ENCODE measurements at places on chromosomes 11 and 22. TPM values are rescaled to one million over a fixed set of nuclear protein-coding genes. Genes with fewer than 3 reads are reported as not detected.

Gene MMP13
- not detected for total RNA-seq

Gene CARD18
- not detected for total RNA-seq

Gene SMIM35
- not detected for total RNA-seq

Gene ANO9
- total RNA-seq: 2.2 TPM

Gene MPPED1
- 0.15 TPM for total RNA-seq

Gene APOL2
- 18.0 TPM for total RNA-seq

Gene NAALADL1
- 1.4 TPM for total RNA-seq

Gene CDHR5
- total RNA-seq: not detected

DNA sequence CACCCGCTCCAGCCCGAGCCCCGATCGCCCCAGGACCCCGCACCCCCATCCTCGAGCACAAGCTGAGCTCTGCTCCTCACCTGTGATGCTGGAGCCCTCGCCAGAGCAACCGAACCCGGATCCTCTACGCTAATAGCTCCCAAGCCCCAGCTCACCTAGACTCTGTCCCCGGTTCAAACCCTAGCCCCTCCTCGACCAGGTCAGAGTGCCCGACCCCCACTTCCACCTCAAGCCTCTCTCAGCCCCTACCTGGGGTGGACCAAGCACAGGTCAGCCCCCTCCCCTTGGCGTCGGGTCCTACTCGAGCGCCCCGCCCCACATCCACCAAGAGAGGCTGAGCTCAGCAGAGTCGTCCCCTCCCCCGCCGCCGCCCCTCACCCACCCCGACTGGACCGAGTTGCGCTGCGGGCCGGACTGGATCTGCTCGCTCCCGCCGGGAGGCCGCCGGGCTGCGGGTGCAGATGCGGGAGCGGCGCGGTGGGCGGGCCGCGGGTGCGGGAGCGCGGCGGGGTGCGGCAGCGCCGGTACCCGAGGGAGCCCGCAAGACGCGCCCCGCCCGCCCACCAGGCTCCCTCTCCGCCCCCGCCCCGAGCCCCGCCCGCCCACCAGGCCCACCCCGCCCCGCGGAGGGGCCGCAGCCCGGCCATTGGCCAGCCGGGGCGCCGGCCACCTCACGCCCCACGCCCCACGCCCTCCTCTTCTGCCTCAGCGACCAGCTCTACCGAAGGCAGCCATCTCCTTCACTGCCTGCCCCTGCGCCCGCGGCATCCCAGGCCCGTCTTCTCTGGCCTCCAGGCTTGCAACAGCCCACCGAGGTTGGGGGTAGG, 577 bp upstream of the DKK3 start:
- peak; percentile 98 for DNase-seq

DNA sequence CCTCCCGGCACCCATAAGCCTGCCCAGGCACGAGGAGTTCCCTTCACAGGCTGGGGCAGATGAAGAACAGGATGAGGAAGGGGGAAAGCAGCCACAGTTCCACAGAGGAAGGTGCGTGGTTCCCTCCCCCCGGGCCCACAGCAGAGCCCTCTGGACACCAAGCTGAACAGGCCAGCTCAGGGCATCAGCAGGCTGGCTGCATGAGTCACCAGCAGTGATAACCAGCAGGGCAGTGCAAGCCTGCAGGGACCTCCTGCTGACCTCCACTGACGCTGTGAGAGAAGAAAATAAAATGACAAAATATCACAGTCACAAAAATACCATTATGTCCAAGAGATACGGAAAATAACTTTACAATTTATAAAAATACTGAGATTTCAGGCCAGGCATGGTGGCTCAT, 11.5 kb downstream of the RTL6 start:
- DNase-seq: no peak

GRCh38 chr11:19868281-19868821, 155.7 kb downstream of the NAV2 start:
- no peak for DNase-seq

DNA sequence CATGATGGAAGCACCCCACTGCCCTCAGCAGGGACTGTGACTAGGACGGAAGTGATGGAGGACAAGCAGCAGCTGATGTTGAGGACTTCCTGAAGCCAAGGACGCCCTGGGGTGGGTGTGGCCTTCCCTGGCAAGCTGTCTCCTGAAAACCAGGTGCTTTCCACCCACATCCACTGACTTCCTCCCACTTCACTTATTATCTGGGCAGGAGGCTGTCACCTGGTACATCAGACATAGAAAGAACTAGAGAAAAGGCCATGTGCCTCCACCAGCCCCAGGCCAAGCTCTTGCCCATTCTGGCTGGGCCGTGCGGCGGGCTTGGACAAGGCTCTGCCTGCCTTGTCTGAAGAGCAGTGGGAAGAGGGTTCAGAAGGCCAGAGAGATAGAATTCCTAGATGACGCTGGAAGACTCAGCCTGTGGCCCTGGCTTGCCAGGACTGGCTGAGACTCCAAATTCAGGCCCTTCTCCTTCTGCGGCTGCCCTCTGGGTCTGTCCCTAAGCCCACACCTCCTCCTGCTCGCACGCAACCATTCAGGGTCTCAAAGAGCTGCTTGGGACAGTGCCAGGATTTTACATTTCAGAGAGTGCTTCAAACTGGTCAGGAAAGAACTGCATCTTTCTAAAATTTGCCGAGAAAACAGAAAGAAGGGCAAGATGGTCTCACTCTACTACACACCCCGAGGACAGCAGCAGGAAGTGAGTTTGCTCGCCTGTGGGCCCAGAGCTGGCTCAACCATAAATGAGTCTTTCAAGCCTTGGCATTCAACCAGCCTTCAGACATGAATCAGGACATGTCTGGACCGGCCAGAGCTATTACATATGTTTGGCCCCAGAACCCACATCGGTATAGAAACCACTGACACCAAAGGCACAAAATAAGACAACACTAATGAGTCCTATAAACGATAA, 13.3 kb downstream of the ARHGAP1 start:
- DNase-seq: no peak

GRCh38 chr11:83437939-83438338, 151.8 kb upstream of the CCDC90B start:
- no peak for DNase-seq

DNA sequence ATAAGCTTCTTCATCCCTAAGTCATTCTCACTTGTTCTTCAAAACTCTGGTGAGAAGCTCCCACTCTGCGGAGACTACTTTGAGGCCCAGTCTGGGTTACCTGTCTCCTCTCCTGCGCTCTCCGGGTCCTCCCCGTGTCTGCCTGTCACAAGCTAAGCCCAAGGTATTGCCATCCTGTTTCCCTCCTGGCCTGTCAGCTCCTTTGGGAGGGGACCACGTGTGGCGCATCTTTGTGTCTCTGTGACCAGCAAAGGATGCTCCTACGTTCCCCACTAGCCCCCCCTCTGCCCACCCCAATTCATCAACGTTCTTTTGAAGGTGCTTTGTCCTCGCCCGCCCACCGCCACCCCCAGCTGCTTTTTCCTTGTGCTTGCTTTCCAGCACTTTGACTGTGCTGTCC, 31.8 kb upstream of the FBLN1 start:
- DNase-seq: no peak

- DNase-seq: peak; percentile 54
Measured at GRCh38 chr11:19905280-19905853, 192.7 kb downstream of the NAV2 start.

DNA sequence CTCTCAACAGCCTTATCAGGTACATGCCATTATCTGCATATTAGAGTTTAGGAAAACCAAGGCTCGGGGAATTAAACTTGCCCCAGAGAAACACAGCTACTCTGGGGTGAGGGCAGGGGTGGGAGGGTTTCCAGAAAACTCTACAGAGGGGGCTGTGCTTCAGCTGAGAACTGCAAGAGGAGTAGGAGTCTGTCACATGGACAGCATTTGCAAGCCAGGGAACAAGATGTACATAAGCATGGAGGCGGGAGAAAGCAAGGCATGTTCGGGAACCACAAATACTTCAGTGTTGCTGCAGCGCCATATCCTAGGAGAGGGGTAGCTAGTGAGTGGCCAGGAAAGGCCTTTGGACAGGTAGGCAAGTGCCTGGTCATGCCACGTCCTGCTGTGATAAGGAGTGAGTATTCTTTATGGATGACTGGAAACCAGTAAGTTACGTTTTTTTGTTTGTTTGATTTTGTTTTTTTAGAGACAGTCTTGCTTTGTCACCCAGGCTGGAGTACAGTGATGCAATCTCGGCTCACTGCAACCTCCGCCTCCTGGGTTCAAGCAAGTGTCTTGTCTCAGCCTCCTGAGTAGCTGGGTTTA, 57.2 kb downstream of the GRAMD1B start:
- no peak for DNase-seq

GRCh38 chr11:123231256-123231655, 36.2 kb upstream of the CLMP start:
- DNase-seq: no peak

DNA sequence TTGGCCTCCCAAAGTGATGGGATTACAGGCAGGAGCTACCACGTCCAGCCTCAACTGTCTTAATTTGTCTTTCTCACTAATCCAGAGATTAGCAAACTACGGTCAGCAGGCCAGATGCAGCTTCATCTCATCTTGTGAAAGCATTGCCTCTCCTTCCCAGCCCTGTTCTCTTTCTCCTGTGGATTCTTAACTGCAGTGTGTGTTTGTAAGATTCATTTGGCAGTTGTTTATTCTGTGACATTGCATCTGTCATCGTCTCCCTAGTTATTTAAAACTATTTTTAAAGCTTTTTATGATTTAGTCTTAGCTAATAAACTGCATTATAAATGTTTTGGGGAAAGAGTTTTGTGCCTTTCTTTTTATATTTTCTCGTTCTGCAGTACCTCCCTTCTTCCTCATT, 29.2 kb downstream of the RNF169 start:
- DNase-seq: no peak

DNA sequence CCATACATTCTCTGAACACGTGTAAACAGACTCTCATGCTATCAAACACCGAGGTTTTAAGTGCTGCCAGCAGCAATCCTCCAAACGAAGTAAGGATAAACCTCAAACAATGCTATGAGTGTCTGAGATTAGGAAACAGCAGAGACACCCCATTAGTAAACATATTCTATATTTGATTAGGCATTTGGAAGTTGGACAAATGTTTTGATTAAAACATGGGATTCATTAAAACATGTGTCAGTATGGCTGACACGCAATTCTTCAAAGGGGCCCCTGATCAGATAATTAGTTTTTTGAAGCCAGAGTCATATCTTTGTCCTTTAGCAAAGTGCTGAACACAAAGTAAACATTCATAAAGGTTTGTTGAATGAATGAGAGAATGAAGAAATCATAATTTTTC, 33.2 kb upstream of the BLID start:
- no peak for DNase-seq
